ENCODE measurements at places on chromosomes 12 and 14.

- DNase-seq: no peak
These were observed 202.3 kb upstream of the SLC16A7 start for GRCh38 chr12:59393506-59393905.

- no peak for DNase-seq
These were observed 23.8 kb downstream of the GALNT9 start for GRCh38 chr12:132305560-132305966.

DNA sequence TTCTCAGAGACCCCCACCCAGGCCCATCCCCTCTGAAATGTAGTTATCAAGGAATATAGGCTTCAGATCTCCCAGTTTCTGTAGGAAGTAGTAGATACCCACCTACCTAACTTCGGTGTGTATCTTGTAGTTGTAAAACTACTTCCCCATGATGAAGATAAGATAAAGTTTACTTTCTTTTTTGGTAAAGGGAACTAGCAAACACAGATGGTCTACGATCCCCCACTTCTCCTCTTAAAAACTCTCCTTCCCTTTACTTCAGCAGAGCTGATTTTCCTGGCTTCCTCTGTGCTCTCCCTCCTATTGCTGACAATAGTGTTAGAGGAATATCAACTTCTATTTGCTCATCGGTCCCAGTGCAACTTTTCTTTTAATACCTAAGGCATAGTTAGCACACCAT lies 395.2 kb downstream of the RPL10L start:
- DNase-seq: no peak

DNA sequence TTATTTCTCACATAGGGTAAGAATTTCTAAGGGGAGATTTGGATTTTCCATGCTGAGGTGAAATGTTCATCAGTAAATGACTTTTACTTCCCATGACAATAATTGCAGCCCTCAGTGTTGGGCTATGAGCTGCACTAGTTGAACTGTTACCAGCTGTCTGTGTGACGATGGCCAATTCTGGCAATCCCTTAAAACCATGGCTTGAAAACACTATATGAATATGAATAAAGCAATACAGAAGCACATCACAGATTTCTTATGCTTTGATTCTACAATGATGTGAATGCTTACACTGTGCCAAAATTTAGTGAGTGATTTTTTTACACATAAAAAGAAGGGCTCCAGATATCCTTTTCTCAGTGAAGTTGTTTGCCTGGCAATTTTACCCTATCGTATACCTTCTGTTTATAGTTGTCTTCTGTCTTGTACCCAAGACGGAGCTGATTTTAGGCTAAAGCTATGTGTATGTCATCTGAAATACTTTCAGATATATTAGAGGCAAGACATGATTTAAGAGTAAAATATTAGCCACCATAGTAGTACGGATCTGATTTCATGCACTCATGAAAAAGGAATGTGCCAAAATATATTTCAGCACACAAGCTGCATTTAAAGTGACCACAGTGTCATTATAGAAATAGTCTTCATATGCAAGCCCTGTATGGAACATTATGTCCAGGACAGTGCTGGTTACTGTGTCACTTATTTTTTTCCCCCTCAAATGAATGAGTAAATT lies 52.0 kb downstream of the SLC38A4 start:
- DNase-seq: no peak

DNA sequence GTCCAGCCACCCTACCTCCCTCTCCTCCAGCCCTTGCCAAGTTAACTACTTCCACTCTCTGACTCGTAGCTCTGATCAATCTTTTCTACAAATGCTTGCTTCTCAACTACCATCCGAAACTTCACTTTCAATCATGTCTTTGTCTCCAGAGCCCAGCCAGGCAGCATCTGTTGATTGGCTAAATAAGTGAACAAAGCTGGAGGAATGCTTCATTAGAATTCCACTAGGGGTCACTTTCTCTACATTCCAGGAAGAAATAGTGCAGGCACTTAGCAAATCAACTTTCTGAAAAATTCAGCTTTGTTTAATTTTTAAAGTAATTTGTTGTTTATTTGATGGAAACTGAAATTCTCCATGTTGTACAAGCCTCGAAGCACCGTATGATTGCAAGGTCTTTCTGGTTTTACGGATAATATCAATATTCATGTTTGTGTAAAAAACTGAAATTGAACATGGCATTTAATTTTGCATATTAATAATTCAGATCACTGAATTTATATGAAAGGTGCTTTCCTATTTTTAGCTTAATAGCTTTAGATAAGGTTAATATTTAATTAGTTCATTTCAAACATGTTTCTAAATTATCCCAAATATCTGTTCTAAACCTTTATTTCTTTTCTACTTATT lies 32.4 kb upstream of the HELB start:
- peak; percentile 39 for DNase-seq

DNA sequence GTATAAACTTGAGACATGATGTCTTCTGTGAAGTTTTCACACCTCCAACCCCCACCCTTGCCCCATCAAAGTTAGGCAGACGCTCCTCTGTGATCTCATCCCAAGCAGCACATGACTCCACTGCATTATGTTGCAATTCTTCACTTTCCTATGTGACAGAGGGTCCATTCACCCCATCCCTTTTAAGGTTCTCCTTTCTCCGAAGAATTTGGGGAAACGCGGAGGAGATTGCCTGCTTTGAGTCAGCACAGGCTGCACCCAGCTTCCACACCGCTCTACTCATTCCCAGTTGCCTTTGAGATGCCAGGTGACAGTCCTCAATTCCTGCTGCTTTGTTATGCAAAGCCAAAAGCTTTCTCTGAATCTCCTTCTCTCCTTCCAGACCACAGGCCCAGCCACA lies 61.8 kb downstream of the PHLDA1 start:
- DNase-seq: no peak

- no peak for DNase-seq
These were observed 8.7 kb upstream of the NIN start for GRCh38 chr14:50839691-50840090.

DNA sequence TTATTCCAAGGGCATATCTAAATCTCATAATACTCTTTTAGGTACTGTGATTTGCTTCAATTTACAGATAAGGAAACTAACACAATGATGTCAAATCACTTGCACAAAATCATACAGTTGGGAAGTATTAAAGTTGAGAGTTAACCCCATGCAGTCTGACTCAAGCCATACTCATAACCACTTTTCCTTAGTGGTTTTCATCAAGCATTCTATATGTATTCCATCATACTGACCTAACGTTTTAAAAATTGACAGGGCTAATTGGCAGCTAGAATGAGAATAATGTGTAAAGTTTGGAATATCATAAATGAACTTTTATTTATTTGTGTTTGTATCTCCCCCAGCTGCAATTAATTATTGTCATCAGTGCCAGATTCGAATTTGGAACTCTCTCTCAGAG lies 20.9 kb downstream of the PUS7L start:
- DNase-seq: no peak

GRCh38 chr14:64294672-64295413 lies 672 bp upstream of the ESR2 start:
- DNase-seq: peak; percentile 51

DNA sequence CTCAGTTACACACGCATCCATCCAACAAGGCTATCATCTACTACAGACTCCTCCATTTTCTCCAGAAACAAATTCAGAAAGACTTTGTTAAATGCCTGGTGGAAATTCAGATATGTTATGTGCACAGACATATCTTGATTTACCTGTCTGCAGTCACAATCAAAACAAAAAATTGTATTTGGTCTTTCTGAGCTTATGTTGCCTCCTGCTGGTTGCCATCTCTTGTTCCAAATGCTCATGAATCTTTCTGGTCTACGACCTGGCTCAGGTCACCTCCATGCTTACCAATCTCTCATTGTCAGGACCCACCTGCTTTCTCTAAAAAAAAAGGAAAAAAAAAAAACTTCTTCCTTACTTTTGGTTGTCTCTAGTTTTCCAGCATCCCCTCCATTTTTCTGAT lies 169.2 kb upstream of the PLXNC1 start:
- no peak for DNase-seq

All from KG1 (cell line).